Bone marrow (tissue), 2 donors: ENCODE measurements at places on chromosomes 7 and 10.

DNA sequence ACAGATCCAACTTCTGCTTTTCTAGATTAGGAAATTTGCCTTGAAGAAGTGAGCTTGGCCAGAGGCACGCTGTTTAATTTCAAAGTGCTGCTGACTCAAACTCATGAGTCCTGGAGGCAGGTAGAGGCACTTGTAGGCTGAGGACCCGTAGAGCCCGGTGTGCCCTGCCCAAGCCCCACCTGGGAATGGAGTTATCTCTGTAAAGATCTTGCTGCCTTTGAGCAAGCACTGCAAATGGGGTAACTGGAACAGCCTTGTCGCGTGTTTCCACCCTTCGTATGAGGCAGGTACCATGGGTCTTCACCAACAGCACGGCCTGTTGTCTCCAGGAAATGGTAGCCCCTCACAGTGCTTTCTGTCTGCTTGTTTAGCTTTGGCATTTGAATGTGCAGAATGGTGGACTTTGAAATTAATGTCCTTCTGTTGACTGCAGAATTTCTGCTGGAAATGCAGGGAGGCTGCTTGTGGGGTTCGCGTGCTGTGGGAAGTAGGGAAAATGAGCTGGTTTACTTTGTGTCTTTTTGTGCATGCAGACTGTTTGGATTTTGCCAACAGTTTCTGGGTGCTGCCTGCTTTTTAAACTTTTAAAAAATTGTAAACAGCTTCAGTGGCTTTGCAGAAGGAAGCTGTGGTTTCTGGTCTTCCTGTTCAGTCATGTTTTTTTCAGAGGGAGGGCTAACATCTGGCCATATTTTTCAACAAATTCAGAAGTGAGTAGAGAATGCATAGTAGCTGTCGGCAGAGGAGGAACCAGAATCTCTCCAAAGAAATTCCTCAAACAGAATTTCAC, 27.2 kb downstream of the CCM2 start:
- DNase-seq: peak; percentile 15

DNA sequence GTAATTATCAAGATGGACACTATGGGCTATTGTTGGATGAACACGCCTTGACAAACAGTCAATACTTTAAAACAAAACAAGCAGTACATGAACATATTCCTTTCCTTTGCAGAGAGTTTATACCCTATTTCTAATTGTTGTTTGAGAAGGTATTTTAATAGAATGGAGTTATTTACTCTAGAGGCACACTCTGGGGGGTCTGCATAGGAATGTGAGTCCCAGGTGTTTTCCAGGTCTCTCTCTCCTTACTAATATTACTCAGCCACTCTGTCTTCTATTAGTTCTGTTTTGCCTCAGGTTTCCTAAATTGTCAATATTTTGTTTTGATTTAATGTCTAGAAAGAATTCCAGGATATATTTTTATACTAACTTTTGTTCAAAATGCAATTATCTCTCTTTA, 1091.4 kb downstream of the CNTNAP2 start:
- no peak for DNase-seq

DNA sequence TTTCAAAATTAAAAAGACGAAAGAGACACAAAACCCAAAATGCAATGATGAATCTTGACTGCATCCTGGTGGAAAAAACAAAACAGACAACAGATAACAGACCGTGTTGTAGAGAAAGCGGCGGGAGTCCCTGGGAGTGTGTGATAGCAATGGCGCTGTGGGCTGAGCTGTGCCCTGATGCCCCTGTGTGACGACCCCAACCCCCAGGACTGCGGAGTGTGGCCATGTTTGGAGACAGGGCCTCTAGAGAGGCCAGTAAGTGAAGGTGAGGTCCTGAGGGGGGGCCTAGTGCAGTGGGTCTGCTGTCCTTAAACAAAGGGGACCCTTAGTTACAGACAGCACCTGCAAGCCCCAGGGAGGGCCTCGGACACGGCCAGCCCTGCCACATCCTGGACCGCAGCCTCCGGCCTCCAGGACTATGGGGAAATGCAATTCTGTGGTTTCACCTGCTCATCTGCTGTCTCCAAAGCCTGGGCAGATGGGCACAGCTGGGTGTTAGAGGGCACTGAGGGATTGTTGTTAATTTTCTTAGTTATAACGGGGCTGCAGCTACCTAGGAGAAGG, 277.7 kb downstream of the DNAJB6 start:
- no peak for DNase-seq

DNA sequence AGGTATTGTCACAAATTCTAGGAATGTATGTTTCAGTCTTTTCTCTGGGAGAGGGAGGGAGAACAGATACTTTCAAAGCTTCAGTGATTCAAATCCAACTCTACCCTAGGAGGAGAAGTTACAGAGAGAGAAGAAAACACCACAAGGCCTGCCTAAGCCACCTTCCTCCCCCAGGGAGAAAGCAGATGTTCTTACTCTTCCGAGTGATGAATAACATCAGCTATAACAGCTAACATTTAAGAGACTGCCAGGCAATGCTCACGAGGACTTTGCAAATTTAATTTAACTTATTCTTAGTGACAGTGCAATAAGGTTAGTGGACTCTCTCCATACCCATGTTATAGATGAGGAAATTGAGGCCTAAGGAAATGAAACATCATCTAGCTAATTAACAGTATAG, 36.8 kb downstream of the TAS2R41 start:
- DNase-seq: no peak

DNA sequence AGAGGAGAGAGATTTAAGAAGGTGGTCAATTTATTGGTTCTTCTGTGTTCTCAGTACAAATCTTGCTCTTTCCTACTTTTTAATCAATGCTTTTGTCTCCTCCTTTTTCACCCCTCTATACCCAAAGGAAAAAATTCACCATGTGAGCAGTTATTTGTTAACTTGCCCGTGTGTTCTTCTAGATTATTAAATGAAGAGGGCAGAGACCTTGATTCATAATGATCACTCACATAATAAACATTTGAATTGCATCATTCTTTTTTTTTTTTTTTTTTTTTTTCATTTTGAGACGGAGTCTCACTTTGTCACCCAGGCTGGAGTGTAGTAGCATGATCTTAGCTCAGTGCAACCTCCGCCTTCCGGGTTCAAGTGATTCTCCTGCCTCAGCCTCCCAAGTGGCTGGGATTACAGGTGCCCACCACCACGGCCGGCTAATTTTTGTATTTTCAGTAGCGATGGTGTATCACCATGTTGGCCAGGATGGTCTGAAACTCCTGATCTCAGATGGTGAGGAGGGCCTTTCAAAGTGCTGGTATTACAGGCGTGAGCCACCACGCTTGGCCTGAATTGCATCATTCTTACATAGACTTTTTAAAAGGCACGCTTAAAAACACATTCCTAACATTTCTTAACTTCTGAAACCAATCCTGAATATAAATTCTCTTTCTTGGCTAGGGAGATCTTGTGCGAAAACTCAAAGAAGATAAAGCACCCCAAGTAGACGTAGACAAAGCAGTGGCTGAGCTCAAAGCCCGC, 3.6 kb downstream of the GARS1 start:
- no peak for DNase-seq

DNA sequence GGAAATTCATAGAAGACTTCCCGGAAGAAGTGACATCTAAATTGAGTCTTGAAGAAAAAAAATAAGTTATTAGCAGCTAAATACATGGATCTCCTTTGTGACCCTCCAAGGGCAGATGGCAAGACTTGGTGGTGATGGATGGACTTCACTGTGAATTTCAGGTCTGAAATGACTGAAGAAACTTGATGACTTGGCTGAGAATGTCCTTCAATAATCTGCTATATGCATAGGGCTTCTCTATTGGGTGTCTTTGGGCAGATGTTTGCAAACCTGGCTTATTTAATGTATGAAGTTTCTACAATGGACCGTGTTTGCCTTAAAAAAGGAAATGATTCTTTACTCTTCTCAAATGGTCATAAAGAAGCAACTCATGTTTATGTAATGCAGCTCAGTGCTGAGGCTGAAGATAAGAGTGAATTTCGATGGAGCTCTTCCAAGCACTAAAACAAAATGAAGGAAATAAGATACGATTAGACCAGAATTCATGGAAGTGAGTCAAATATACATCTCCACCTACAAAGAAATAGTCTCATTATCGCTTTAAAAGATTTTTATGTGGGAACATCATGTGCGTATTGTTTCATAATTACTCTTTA, 116.6 kb upstream of the WDR11 start:
- no peak for DNase-seq

DNA sequence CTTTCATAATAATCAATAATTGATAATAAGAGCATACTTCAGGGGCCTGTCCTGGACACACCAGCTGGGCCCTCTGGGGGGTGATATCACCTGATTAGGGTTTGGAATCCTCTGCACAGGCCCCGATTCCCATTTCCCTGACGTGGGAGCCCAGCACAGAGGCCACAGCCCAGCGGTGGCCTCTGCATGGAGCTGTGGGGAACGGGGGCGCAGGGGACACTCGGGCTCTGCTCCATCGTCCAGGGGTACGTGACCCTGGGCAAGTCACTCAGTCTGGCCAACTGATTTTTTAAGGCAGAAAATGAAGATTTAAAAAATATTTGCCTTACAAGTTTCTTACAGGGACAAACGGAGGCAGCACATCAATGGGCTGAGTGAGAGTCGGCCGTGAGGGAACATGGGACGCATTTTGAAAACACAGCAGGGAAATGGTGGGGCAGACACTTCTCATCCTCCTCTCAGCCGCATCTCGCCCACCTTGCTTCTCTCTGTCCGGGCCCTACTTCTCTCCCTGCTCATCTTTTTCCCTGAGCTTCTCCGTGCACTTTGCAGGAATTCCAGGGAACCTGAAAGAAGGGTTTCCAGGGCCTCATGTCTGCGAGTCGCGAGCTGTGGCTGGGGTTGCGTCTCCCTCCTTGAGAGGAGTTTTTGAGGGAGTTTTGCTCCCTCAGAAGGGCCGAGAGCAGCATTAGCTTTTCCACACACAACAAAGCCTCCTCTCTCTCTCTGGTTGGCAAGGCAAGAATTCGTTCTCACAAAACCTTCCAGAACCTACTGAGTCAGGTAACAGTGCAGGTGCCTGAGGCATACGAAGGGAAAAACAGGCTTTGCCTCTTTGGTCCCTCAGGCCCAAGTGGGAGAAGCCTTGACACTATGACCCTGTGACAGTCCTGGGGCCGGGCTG, 312.0 kb downstream of the WDR37 start:
- no peak for DNase-seq

DNA sequence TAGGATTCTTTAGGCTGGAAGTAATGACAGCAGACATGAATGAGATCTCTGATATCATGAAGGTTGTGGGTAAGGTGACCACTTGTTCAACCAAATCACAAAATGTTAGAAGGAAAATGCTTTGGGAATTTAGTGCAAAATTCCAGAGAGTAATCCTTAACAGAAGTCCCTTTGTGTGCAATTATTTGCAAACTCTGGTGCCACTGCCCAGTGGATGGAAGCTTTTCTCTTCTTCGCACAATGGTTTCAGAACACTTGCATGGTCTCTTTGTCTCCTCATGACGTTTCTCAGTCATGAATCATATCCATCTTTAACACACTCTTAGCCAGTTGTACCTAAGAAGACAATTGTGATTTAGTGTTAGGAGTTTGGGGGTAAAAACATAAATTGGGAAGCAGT, 570.4 kb upstream of the ANKRD30A start:
- DNase-seq: no peak

GRCh38 chr10:110163192-110163773, 44.1 kb upstream of the MXI1 start:
- no peak for DNase-seq

- no peak for DNase-seq
Observed at GRCh38 chr10:113222207-113222606, 272.2 kb downstream of the TCF7L2 start.

GRCh38 chr10:14873090-14873760, 5.4 kb upstream of the SUV39H2 start:
- DNase-seq: no peak

- no peak for DNase-seq
Observed at GRCh38 chr10:14353291-14353913, 22.7 kb upstream of the FRMD4A start.

DNA sequence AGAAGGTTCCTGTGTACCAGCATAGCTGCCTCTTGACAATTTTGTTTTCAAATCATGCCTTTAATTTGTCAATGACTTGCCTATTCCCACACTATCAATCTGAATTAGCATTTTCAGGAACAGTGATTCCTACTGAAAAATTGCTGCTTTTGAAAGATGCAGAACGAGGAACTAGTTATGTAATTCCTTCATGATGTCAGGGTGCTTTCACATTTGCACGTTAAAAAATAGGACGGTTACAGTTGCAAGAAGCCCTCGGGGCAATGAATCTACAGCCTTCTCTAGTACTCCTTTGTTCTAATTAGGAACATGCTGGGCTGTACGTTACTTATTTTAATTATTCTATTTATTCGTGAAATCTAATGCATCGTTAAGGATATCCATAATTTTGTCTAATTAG, 253.9 kb downstream of the OTUD1 start:
- no peak for DNase-seq

GRCh38 chr10:28201410-28202400, 101.2 kb downstream of the MPP7 start:
- DNase-seq: no peak

GRCh38 chr7:116686812-116687419, 14.9 kb downstream of the MET start:
- DNase-seq: no peak
